ENCODE measurements at places on chromosomes 3 and 15.

GRCh38 chr3:180631317-180631716, 29.4 kb downstream of the TTC14 start:
- DNase-seq, result no peak

- no peak for DNase-seq
Measured at GRCh38 chr3:179438841-179439240, 12.4 kb downstream of the GNB4 start.

- no peak for DNase-seq
Measured at GRCh38 chr3:95994338-95994737, 820.1 kb upstream of the EPHA6 start.

GRCh38 chr15:50458348-50459112, 34.3 kb downstream of the USP8 start:
- no peak for DNase-seq

DNA sequence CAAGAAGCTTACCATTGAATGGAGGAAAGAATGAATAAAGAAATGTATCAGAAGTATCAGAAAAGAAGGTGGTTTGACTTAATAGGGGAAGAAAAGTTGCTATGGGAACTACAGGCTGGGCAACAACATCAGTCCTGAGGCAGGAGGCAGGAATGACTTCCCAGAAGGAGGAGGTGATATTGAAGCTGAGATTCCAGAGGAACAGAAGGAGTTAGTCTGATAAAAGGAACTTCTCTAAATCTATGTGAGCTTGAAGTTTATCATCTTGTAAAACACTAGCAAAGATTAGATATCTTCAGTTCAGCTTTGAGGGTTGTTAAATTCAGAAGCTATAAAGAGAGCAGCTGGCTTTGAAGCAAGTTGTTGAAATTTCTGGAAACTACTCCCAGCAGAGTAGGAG, 213.3 kb upstream of the THRB start:
- DNase-seq, result no peak

- DNase-seq, result no peak
Measured at GRCh38 chr15:89015412-89016097, 72.7 kb upstream of the ABHD2 start.

- DNase-seq, result no peak
Measured at GRCh38 chr3:56059731-56060130, 408.5 kb downstream of the ERC2 start.

DNA sequence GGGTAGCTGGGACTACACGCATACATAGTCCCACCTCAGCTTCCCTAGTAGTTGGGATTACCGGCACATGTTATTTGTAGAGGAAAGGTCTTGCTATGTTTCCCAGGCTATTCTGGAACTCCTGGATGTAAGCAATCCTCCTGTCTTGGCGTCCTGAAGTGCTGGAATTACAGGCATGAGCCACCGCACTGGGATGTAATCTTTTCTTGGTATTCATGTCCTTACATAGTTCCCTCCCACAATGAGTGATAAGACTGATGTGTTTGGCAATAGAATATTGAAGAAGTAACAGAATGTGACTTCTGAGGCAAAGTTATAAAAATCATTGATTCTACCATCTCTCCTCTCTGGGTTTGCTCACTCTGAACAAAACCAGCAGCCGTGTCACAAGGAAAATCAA, 22.7 kb upstream of the ALCAM start:
- DNase-seq, result no peak

DNA sequence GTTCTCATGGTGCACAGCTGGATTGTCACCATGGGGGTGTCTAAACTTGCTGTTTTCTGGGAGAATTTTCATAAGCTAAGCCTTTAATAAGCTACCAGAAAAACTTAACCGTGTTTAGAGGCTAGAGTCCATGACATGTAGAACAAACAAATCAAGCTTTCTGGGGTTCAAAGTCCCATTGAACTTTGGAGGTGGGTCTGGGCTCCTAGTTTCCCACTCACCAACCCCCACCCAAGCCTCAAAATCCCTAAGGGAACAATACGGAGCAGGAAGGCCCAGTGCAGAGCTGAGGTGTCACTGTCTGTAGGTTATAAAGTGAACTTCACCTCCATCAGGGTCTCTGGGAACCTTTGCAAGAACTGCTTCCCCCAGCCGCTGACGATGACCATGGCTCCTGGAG, 25.5 kb downstream of the RTP1 start:
- no peak for DNase-seq
